ENCODE measurements at places on chromosomes 6 and 20. TPM values are rescaled to one million over a fixed set of nuclear protein-coding genes. Genes with fewer than 3 reads are reported as not detected.

DNA sequence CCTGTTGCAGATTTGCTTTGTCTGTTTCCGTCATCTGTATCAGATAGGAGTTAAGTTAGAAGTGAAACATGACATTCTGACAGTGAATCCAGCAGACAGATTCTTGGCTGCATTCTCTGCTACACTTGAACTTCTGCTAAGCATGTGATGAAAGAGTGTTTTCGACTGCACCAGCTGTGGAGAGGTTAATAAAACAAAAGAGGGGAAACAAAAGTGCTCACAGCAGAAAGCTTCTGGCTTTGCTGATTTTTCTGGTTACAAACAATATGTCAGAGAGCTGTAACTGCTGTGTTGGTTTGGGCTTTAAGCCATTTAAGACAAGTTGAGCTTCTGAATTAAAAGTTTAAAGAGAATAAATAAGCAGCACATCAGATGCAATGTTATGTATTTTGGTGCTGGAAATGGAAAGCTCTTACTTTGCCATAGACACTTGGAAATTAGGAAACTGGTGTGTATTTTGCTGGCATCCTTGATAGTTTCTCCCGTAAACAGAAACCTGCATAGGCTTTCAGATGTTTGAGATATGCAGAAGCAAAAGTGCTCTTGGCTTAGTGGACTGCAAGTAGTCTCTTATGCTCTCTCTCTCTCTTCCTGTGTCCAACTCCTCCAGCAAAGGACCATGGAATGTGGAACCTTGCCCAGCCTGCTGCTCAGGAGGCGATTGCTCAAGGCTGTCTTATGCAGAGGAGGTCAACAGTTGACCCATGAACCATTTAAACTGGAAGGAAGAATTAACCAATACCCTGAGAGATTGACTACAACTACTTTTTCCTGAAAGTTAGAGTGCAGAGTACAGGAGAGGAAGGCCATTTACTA is 104.9 kb downstream of the RPS12 start:
- DNase-seq, result peak; percentile 81

PAQR8 gene
- polyA plus RNA-seq, result 15.2 TPM

CRISP2 gene
- 0.06 TPM for polyA plus RNA-seq

DNA sequence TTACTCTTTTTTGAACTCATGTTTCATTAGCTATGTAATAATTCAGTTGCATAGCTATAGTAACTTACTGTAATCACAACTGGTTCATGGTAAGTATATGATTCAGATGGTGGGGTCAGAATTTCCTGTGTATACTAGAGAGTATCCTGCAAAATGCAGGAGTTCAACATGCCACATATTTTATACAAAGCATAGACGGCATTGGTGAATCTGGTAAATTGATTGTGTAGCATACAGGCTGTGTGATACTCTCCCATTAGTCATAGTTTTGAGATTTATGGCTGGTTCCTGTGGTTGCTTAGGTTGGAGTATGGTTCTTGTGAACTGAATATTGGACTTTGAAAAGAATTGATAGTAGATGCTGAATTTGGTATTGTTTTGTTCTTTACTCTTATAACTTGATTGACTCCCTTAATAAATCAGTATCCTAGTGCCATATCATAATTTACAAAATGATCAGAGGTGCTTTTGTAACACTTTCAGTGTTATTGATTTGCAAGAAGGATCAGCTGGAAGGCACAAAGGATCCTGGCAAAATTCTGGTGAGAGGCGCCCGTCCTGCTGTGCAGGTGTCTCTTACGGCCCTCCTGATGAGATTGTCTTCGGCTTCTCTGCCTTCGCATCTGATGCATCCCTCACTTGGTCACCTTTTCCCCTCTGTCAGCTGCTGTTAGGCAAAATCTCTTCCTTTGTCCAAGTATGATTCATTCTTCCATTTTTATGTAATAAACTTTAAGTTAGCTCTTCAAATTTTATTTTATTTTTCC is 22.6 kb downstream of the SNX9 start:
- no peak for DNase-seq

DNA sequence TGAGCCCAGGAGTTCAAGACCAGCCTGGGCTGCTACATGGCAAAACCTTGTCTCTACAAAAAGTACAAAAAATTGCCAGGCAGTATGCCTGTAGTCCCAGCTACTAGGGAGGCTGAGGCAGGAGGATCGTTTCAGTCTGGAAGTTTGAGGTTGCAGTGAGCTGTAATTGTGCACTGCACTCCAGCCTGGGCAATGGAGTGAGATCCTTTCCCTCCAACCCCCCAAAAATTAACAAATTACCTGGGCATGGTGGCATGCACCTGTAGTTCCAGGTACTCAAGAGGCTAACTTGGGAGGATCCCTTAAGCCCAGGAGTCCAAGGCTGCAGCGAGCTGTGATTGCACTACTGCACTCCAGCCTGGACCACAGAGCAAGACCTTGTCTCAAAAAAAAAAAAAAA is 29.4 kb upstream of the GMPR start:
- no peak for DNase-seq
